ENCODE measurements at places on chromosomes 12 and 14.

DNA sequence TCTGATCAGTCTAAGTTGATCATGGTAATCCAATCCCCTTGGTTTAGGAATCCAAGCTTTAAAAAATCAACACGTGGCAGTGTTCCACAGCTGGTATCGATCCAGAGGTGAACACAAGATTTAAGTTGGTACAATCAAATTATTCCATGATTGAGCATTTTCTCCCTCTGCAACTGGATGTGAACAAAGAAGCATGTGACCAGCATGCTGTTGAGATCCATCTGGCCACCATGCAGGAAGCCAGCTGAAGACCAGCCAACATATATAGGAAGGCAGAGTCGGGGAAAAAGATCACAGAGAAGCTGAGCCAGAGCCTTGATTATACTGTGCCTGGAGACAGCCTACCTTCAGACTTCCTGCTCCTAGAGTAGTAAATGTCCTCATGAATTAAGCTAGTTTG lies 158.3 kb downstream of the SEC23A start:
- DNase-seq = no peak

- DNase-seq = no peak
Observed at GRCh38 chr12:55684761-55685370, 22.8 kb downstream of the ITGA7 start.

GRCh38 chr14:33642080-33642479 lies 308.8 kb downstream of the EGLN3 start:
- no peak for DNase-seq

DNA sequence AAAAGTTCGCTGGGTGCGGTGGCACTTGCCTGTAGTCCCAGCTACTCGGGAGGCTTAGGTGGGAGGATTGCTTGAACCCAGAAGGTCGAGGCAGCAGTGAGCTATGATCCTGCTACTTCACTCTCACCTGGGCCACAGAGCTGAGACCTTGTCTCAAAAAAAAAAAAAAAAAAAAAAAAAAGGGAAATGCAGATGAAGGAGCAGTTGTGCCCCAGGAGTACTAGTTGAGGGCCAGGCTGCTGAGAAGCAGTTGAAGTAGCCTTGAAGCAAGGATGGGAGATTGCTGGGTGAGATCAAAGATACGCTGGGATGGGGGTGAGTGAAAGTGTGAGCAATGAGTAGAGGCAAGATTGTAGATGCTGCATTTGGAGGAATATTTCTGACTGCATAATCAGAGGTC lies 93.4 kb upstream of the DNM1L start:
- DNase-seq = no peak

GRCh38 chr14:91653451-91653850 lies 78.4 kb downstream of the CATSPERB start:
- no peak for DNase-seq

DNA sequence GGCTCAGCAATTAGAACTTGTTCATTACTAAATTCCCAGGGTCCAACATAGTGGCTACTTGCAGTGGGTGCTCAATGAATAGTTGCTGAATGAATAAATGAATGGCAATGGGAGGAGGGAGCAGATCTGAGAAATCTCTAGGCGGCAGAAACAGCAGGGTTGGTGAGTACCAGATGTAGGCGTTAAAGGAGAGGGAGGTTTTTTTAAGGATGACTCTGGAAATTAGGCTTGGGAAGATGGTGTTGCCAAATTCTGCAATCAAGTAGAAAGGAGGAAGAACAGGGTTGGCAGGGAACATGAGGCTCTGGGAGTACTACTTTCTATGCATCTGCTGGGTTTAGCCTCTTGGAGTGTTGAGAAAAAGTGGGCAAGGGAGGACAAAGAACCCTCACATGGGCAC lies 207.1 kb downstream of the APAF1 start:
- DNase-seq = no peak

DNA sequence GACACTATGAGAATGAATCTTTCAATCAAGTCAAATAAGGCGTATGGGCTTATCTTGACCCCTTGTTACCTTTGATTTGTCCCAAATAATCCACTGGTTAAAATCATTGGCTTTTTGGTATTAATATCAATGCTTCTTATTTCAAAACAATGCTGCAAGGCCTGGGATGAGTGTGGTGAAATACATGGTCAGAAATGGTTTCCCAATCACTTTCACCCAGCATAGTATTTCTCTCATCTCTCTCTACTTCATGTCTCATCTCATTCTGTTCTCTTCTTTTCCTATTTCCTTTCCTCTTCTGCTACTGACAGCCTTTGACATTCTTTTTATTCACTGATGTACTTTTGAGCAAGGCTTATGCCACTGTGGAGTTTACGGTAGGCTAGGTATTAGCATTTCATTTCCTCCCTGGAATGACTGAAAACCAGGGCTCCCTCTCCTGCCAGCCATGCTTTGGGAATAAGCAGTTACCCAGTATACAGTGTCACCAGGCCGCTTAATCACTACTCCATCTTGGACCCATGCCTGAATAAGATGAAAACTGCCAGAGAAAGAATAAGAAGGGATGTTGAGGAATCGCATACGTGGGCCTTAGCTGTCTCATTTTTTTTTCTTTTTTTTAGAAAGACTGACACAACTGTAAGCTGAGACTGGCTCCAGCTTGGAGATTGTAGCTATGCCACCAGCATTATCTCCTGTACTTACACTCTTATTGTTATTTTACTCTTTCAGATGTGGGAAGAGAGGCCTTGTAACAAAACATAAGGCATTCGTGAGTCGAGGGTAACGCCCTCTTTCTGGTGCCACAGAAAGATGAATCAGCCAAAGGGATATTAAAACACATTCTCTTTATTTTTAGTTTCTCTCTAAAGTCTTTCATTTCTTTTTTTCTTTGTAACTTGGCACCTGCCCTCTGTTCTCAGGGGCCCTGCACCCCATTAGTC lies 53.5 kb downstream of the IGF1 start:
- DNase-seq = no peak

DNA sequence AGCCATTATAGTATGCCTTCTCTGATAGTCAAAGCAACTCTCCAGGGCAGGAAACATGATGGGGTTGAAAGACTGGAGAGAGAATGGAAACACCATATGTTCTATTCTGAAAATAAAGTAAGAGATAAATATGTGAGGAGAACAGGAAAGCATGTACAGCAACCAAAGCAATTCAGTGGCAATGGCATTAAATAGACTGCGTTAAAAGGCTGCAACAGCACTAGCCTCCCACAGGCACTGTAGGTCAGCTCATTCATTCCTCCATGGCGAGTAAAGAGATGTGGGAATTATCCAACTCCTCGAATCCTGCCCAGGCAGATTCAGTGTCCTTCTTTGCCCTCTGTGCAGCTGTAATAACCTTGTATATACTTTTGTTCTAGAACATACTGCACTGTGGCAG lies 43.8 kb downstream of the ANO6 start:
- DNase-seq = no peak

- DNase-seq = peak; percentile 27
Observed at GRCh38 chr14:104510794-104511611, 68.6 kb upstream of the C14orf180 start.

GRCh38 chr14:43449291-43449690 lies 1057.8 kb downstream of the FSCB start:
- no peak for DNase-seq

DNA sequence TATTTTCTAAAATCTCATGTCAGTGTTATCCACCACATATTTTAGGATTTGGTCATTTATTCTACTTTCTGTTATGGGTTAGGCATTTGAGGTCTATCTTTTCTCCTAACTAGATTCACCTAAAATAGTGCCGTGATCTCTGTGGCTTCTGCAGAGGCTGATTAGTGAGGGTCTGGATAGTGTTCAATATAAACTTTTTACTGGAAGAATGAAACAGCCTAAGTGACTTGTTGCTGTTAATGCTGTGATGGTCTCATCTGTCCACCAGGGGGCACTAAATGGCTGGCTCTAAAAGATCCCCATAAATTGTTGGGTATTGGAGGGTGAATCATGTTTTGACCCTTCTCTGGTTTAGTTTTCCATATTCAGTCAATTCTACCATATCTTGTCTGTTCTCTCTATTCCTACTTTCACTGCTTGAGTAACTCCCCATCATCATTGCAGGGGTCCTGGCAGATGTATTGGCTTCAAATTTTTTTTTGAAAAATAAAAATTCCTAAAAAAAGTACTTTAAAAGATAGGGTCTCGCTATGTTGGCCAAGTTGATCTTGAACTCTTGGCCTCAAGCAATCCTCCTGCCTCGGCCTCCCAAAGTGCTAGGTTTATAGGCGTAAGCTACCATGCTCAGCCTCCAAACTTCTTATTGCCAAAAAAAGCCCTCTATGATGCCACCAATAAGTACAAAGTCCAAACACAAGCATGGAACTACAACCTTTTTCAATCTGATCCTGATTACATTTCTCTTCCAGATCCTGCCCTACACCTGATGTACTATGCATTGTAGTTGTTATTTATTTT lies 6.9 kb downstream of the PABPN1 start:
- DNase-seq = peak; percentile 63

- peak; percentile 89 for DNase-seq
Observed at GRCh38 chr12:13255792-13256691, 59.5 kb downstream of the EMP1 start.
